ENCODE measurements at places on chromosomes 16 and 17.

DNA sequence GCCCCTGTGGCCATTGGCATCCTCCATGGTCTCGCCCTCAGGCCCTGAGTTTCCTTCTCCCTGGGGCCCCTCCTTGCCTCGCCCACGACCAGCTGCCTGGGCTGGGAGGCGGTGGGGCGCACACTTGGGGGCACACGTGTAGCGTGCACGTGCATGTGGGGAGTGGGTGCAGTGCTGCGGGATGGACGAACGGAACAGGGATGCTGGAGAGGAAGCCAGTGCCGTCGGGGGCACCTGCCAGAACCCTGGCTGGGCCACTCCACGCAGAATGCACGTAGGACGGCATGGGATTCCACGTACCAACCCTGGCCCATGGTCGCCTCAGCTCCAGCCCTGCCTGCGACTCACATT, 80.4 kb downstream of the KLHDC4 start:
- no peak for DNase-seq

- no peak for DNase-seq
Measured at GRCh38 chr17:12730931-12731521, 58.3 kb upstream of the ARHGAP44 start.

DNA sequence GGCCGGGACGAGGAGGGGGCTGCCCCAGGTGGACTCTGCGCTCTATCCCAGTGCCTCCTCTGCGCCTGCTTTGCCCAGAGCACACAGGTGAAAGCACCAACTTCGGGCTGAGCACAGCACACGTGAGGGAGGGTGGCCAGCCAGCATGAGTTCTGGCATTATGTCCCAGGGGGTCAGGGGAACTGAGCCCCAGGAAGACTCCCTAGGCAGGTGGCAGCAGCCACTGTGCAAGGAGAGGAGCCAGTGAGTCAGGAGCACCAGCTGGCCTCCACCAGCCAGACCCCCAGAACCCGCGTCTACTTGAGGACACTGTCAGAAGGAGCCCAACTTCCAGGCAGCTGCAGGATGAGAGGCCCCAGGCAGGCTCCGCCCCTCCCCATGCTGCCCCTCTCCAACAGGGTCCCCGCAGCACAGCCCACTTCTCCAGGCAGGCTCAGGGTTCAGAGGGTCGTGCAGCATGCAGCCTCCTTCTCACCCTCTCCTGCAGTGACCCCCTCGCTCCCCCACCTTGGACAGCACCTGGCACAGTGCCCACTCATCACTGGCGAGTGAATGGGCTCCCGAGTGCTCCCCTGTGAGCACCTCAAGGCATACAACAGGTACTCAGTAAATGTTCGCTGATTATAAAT, 44.2 kb upstream of the RASD1 start:
- no peak for DNase-seq

DNA sequence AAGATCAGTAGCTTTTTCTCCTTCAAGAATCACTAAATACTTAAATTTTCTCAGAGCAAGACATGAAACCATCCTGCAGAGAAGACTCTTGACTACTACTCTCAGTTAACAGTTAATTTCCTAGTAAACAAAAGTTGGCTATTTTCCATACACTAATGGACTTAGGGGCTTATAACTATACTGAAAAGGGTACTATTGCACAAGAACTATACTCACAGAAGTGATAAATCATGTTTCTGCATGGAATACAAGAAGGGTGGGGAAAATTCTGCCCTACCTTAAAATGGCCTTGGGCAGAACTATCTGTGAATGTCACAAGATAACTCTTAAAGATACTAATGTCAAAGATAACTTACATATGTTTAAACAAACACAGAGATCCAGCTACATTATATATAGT, 12.5 kb downstream of the ZNF652 start:
- DNase-seq = no peak

DNA sequence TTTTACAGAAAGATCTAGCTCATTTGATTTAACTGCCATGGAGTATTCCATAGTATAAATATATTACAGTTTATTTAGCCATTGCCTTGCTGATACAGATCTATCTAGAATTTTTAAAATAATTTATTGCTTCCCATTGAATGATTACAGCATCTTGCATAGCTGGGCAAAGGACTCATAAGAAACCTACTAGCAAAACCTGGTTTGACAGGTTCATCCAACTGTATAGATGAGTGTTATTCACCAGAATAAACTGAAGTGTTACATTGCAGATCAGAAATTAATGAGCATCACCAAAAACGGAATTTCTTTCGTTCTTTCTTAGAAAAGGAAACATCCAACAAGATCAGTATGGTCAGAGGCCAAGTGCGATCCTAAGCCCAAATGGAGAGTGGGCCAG, 202.2 kb upstream of the CACNG5 start:
- no peak for DNase-seq

- no peak for DNase-seq
Measured at GRCh38 chr17:57357392-57357784, 101.1 kb downstream of the MSI2 start.
